NCI-H1436 (cell line): ENCODE measurements at places on chromosomes 5 and 9.

GRCh38 chr5:151864061-151864748 is 60.4 kb downstream of the GLRA1 start:
- DNase-seq = no peak

- DNase-seq = no peak
These were observed 240.0 kb downstream of the GOLPH3 start for GRCh38 chr5:31934156-31934555.

DNA sequence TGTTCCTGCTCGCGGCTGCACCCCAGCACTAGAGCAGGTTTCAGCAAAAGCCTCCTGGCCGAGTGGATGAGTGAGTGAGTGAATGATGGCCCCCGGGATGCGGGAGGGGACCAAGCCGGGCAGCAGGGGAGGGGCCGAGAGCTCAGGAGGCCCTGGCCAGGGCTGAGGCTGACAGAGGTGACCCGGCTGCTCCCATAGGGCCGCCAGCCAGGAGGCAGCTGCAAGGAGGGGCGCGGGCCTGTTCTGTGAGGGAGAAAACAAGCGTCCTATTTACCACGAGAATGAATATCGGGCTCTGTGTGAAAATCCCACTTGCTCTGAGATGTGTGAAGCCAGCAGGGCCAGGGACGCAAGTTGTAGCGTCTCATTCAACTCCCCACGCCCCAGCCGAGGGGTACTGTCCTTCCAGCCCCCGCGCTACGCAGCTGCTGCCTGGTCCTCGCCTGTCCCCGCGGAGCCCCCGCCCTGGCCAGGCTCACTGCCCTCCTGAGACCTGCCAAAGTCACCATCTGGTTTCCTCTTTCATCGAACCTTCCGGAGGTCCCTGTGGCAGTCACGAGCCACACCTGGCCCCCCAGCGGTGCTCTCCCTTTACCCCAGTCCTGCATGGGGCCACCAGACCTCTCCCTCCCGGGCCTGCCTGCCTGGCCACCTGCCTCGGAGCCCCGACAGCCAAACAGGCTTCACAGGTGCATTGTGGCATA is 38.8 kb downstream of the RASGEF1C start:
- no peak for DNase-seq

DNA sequence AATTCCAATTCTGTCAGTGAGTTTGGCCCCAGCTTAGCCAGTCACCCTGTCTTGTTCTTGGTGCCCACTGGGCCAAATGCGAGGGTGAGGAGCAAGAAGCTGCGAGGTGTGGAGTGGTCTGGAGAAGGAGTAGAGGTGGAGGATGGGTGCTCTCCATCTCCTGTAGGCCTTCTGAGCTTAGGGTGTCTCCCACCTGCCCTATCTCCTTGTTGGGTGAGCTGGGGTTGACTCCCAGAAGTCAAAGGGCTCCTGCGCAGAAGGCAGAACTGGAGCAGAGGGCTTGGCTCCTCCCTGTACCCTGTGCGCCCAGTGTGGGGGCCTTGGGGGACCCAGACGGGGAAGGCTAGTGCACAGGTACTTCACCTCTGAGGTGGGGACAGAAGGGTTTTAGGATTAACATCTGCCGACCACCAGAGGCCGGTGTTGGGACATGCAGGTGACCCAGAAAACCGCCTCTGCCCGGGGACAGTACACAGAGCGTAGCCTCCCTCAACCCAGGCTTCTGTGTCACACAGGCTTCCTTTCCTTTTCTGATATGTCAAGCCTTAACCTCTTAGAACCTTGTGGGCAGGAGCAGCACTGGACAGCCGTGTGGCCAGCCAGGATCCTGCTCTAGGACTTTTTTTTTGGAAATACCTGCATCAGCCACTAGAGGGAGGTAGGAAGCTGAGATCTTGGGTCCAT is 16.9 kb downstream of the IL5 start:
- peak; percentile 51 for DNase-seq

DNA sequence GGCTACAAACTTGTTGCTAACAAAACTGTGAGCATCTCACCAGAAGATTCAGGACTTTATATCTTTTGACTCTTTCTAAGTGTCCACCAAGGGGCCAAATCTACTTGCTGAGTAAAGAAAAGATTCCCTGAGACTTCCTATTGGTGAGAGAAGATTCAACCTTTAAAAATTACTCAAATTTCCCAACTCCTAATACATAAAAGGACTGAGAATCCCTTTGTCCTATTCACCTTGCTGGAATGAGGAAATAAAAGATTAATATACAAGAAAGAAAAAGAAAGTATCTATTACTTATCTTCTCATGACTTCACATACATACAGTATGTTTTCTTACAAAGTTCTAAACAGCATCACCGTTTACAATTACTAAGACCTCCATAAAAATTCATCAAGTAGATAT is 47.9 kb upstream of the MYOT start:
- no peak for DNase-seq
